ENCODE measurements at places on chromosomes 5 and 9.

GRCh38 chr9:126354887-126355770 lies 28.5 kb downstream of the MVB12B start:
- DNase-seq = no peak

GRCh38 chr5:110751902-110752762 lies 13.3 kb downstream of the SLC25A46 start:
- no peak for DNase-seq

GRCh38 chr9:131299961-131300347 lies 10.4 kb downstream of the PLPP7 start:
- DNase-seq = no peak

DNA sequence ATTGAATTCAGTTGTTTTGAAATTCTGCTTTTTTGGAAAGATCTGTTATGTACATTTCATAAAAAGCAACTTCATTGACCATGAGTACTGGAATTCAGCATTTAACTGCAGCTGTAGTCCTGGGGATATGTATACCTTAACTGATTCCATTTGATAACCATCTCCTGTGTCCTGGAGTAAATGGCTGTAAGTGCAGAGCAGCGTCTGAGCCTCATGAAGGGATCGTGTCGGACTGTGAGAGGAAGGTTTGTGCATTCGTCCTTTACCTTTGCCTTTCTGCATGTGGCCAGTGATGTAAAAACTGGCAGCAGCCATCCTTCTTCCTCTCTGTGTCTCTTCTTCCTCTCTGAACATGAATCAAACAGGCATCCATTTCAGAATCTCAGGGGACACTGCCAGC lies 287.2 kb downstream of the FANCC start:
- DNase-seq = no peak

DNA sequence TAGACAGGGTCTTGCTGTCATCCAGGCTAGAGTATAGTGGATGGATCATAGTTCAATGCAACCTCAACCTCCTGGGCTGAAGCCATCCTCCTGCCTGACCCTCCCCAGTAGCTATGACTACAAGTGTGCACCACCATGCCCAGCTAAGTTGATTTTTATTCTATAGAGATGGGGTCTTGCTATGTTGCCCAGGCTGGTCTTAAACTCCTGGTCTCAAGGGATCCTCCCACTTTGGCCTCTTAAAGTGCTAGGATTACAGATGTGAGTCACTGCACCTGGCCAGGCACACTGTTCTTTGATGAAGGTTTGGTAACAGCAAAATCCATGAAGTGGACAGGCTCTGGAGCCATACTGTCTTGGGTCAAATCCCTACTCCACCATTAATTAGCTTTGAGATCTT lies 6.5 kb upstream of the GFRA3 start:
- no peak for DNase-seq

- DNase-seq = no peak
Measured at GRCh38 chr5:180291234-180291940, 496 bp downstream of the MAPK9 start.

GRCh38 chr9:134283111-134283515 lies 43.1 kb upstream of the RXRA start:
- peak; percentile 57 for DNase-seq

DNA sequence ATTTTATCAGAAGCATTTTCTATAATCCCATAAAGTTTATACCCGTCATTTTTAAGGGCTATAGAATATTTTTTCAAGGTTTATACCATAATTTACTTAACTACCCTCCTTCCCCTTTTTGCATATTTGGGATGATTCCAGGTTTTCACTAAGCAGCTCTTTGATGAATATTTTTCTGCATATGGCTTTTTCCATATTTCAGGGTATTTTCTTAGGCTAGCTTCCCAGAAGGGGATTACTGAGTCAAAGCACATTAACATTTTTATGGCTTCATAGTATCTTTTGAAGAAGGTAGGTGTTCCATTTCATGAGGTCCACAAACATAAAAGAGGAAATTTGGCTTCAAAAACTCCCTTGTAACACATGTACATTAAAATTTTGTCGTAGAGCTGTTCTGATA lies 14.6 kb upstream of the COL15A1 start:
- DNase-seq = no peak

GRCh38 chr5:54905942-54906537 lies 79.4 kb downstream of the ESM1 start:
- no peak for DNase-seq

GRCh38 chr9:115627511-115627910 lies 509.6 kb upstream of the TNC start:
- no peak for DNase-seq

DNA sequence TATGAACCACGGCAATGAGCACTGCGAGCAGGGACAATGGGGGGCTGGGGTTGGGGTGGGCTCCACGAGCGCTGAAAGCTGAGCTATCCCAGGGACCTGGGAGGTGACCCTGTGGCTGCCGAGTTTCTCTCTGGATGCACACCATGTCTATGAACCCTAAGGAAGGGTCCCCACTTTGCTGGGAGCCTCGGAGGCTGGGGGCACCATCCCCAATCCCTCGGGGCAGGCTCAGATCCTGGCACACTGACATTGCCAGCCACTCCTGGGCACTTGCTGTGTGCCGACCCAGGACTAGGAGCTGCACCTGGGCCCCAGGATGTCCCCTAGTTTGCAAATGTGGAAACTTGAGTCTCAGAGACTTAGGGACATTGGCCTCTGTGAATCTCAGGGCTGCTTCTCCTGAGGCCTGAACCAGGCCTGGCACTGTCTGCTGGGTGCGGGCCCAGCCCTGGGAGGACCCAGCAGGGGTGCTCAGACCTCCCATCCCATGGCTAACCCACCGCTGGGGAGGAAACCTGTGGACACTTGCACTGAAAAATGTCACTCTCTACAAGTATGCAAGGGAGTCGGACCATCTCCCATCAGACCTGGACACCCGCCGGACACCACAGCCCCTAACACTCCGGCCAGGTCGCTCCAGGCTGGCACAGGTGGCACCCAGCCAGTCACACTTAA lies 13.0 kb upstream of the CAMSAP1 start:
- no peak for DNase-seq

DNA sequence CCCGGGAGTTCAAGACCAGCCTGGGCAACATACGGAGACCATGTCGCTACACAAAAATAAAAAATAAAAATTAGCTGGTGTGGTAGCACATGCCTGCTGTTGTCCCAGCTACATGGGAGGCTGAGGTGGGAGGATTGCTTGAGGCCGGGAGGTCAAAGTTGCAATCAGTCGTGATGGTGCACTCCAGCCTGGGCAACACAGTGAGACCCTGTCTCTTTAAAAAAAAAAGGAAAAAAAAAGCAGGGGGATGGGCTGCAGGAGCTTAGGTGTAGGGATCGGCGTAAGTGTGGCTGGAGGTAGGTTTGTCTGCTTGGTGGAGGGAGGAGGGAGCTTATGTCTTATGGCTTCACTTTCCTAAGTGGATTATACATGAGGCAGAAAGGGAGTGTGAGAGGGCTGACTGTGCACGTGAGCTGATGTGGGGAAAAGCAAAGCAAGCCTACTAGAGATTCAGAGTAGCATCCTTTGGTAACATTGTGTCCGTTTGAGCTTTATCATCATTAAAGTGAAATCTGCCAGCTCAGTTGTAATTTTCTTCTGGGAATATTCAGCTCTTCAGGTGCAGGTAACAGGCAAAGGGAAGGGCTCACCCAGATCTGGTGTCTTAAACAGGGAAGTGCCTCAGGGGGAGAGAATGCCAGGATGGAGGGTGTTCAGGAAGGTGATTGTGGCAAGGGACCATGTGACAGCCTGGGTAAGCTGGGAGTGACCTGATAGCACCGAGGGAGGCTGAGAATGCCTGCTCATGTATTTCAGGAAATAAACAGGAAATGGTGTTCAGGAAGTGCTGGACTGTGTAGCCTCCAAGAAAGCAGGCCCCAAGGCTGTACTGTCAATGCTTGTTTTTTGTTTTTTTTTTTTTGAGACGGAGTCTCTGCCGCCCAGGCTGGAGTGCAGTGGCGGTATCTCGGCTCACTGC lies 17.6 kb upstream of the SETX start:
- peak; percentile 38 for DNase-seq

- no peak for DNase-seq
Measured at GRCh38 chr9:72276429-72276828, 88.6 kb downstream of the ZFAND5 start.

DNA sequence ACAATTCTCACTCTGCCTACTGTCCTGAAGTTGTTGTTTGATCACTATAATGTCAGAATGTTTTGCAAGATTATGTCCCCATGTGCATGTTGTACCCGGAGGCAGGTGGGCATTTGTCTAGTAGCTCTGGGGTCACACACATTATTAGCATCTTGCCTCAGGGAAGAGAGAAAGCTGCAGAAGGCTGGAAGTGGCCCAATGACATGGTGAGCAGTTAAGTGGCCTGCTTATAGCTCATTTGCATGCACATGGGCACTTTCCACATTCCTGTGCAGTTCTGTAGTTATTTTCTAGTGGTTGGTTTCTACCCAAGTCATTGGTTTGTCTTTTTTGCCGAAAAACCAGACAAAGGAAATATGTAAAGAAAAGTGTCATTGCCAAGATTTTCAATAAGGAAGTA lies 80.9 kb downstream of the MAP1B start:
- DNase-seq = no peak

DNA sequence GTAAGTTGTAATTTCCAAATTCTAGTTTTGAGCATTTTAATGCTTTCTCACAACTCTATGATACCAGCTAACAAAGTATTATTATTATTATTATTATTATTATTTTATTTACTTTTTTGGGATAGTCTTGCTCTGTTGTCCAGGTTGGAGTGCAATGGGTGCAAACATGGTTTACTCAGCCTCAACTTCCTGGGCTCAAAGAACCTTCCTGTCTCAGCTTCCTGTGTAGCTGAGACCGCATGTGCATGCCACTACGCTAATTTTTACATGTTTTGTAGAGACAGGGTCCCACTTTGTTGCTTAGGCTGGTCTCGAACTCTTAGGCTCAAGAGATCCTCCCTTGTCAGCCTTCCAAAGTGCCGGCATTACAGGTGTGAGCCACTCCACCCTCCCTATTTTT lies 27.0 kb downstream of the LRRC70 start:
- no peak for DNase-seq

DNA sequence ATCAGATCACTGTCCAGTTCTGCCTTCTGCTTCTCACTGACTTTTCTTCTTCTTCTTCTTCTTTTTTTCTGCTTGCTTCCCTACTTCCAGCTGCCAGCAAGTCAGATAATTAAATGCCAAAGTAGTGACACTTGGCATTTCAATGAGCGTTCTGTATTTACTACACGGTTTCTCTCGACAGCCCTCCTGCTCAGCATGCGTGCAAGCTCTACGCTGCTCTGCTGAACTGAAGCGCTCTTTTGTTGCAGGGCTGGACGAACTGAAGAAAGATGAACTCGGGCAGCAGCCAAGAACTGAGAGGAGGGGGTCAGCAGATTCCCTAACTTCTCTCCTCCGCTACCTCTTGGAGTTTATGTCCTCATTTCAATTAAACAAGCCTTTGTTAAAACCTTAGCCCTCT lies 319.1 kb downstream of the GLIS3 start:
- no peak for DNase-seq

GRCh38 chr9:102768002-102768401 lies 227.1 kb upstream of the CYLC2 start:
- DNase-seq = no peak

DNA sequence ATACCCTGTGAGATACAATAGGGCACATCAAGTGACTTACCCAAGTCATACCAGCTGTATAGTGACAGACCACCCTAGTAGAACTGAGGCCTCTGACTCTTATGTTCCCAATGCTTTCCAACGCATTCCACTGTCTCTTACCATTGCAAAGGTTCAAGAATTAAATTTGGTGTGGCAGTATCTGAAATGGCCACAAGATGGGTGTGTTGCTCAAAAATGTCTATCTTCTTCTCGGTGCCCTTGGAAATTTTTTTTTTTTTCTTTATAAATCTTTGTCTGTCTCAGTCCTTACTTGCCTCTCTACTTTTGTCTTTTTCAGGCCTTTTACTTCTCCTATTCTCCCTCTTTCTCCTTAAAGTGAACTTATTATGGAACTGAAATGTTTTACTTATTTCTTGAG lies 48.4 kb downstream of the GPR21 start:
- no peak for DNase-seq

DNA sequence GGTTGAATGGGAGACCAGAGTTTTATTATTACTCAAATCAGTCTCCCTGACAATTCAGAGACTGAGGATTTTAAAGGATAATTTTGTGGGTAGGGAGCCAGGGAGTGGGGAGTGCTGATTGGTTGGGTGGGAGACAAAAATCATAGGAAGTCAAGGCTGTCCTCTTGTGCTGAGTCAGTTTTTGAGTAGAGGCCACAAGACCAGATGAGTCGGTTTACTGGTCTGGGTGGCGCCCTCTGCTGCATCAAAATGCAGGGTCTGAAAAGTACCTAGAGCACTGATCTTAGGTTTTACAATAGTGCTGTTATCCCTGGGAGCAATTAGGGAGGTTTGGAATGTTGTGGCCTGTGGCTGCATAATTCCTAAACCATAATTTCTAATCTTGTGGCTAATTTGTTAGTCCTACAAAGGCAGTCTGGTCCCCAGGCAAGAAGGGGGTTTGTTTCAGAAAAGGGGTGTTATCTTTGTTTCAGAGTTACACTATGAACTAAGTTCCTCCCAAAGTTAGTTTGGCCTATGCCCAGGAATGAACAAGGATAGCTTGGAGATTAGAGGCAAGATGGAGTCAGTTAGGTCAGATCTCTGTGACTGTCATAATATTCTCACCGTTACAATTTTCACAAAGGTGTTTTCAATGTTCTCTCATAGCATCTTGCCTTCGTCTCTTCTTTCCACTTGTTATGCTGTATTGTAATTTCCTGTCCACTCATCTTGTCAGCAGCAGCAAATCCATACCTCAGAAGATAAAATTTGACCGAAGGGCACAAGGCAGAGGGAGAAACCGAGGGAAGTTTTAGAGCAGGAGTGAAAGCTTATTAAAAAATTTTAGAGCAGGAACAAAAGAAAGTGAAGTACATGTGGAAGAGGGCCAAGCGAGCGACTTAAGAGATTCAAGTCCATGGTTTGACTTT lies 59.2 kb upstream of the CLINT1 start:
- peak; percentile 73 for DNase-seq

DNA sequence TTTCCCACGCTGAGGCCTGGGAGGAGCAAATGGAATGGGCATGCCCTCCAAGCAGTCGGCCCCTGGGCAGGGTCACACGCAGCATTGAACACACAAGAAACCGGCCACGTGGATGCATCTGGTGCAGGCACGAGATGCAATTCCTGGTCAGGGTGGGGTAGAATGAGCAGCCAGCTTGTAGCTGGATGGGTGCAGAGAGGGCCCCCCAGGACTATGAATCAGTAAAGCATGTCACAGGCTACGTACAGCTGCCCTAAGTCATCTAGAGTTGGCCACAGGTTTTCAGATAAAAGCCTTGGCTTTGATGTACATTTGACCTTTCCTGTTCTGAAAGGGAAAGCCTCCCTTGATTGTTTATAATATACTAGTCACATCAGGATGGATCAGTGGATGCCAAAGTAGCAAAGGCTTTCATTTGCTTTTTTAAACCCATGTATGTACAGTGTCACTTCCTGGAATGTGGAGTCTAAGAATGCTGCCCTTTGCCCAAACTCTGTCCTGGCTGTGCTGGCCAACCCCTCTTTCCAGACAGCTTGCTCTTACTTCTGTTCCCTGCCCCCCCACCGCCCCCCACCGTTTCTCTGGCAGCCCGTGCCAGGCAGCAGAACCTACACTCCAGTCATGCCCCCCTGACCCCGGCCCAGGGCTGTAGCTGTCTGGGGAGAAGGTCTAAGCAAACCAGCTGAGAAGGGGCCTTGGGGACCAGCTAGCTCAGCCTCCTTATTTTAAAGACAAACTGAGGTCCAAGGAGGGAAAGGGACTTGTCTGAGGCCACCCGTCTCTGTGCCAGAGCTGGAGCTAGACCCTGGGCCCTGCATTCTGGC lies 169.2 kb downstream of the HSPA4 start:
- DNase-seq = no peak

GRCh38 chr5:117701062-117701461 lies 1126.4 kb upstream of the SEMA6A start:
- DNase-seq = no peak

- DNase-seq = no peak
Measured at GRCh38 chr9:71612889-71613288, 155.4 kb downstream of the CEMIP2 start.

All from ascending aorta (tissue), 2 donors.